Aortic smooth muscle cell (primary cell): ENCODE measurements at places on chromosomes 4 and X. TPM values are rescaled to one million over a fixed set of nuclear protein-coding genes. Genes with fewer than 3 reads are reported as not detected.

The HSFX4 gene
- not detected in 2 replicates for total RNA-seq

The RRH gene
- 0.13 TPM in 1 of 2 replicates, not detected in the other for total RNA-seq

The ABCG2 gene
- 1.7 and 1.8 TPM in 2 replicates for total RNA-seq

The KDM6A gene
- 10.4 and 12.7 TPM in 2 replicates for total RNA-seq

The BEND2 gene
- not detected in 2 replicates for total RNA-seq

The DMRTC1B gene
- total RNA-seq = not detected in 2 replicates

The CTAG1A gene
- total RNA-seq = not detected in 2 replicates

The GAGE1 gene
- not detected in 2 replicates for total RNA-seq

The PNMA6A gene
- total RNA-seq = 0.53 and 0.62 TPM in 2 replicates

The ADAM29 gene
- not detected in 2 replicates for total RNA-seq

The GAGE12E gene
- total RNA-seq = not detected in 2 replicates

The TENM3 gene
- 0.13 and 0.19 TPM in 2 replicates for total RNA-seq

The SULT1E1 gene
- total RNA-seq = 4.2 and 12.0 TPM in 2 replicates
